OCI-M1 (cell line): ENCODE measurements at places on chromosomes 2 and 18.

DNA sequence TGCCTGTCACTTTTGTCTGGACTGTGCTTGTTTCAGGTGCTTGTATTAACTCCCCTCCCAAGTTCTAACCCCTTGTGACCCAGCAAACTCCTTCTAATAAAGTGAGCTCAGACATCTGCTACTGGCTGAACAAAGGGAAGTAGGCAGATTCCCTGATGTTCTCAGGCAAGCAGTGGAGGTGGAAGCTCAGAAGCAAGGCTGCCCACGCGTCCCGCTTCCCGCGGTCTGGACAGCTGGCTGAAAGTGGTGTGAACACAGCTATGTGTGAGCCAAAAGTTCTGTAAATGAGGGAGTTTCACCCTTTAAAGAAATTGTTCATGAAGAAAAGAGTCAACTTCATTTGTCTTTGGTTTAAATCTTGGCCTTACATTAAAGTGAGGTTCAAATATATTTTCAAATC is 40.0 kb downstream of the NAPG start:
- DNase-seq: no peak

DNA sequence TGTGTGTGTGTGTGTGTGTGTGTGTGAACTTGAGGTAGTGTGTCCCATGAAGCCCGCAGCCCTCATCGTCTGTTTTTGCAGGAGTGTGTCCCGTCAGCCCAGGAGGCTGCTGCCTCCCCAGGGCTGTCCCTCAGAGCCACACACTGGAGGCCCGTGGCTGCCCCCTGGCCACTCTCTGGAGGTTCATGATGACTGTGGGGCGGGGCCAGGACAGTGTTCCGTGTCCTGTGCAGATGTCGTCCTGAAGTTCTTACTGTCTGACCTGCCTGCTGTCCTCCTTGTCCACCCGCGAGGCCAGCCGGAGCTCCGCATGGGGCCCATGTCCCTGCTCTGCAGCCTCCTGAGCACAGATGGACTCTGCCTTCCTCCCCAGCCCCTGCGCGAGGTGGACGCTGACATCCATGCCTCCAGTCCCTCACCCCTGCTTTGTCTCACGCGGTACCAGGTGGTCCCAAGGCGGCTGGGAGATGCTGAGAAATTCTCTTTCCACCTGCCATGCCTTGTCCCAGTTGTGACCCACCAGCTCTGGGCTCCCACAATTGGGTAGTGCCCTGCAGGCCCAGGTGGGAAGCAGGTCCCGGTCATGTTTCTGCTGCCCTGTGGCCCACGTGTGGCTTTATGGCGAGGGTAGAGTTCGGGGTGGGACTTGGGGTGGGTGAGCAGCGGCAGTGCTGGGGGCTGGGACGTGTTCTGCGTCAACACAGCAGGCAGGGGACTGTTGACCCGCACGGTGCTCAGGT is 92.8 kb downstream of the NFATC1 start:
- DNase-seq: no peak

GRCh38 chr2:129559101-129559500 is 420.4 kb upstream of the RAB6C start:
- DNase-seq: no peak

DNA sequence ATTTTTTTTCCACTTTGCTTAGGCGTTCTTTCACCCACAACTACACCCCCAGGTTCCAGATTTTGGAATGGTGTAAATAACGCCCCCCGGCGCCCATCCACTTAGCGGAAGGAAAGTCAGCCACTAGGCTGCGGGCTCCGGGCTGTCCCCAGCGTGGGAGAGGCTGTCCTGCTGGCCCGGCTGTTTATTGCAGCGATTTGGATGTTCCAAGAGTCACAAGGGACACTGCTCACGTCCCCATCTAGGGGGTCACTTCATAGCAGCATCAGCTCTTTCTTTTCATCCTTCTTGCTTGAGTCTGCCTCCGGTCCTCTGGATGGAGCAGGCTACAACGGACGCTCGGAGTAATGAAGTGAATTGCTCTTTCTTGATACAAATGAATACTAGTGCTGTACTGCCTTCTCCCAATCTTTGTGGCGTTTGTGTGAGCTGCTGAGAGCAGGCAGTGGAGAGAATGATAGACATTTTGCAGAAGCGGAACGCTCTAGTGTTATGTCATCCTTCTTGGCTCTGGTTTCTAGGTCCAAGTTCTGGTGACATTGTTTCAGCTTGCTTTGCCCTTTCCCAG is 50.7 kb upstream of the PAIP2B start:
- DNase-seq: peak; percentile 73

DNA sequence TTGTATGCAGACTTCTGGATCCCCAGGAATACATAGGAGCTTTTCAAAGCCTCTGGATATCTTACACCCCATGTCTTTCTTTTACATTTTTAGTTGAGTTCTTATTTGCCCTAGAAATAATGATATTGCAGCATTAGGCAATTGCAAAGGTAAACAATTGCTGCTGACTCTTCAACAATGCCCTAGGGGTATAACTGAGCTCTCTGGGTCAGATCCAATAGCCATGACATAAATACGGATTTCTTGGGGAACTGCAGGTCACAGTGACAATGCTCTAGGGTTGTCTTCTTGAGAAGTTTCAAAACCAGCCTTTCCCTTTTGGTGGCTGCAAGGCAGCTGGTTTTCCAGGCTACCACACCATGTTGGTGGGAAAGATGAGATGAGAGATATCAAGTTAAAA is 16.5 kb upstream of the OR6B3 start:
- DNase-seq: no peak

- DNase-seq: no peak
Measured at GRCh38 chr2:236241181-236242056, 22.8 kb downstream of the ASB18 start.

GRCh38 chr2:146850746-146851145 is 994.1 kb upstream of the ACVR2A start:
- DNase-seq: no peak
